BE2C (cell line): ENCODE measurements at places on chromosomes 2 and 18.

GRCh38 chr18:69770238-69770637, 177.4 kb downstream of the CD226 start:
- DNase-seq = no peak

DNA sequence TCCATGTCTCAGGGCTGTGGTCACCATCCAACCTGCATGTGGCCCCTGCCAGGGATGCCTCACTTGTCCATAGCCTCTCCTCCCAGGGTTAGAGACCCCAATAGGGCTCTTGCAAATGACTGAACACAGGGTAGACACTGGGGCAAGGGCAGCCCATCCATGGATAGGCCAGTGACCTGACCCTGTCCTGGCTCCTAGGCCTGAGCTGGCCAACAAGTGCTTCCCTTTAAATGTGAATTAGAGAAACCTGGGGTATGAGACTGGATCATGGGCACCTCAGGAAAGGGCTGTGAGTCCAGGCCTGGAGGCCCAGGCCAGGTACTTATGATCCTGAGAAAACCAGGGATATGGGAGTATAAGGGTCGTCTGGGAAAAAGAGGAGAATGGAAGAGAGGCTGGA, 64.5 kb downstream of the COPS8 start:
- DNase-seq = no peak

GRCh38 chr2:11786191-11786590, 39.8 kb downstream of the LPIN1 start:
- no peak for DNase-seq

GRCh38 chr2:40273734-40274182, 178.1 kb downstream of the SLC8A1 start:
- no peak for DNase-seq

- peak; percentile 23 for DNase-seq
Observed at GRCh38 chr2:200177971-200178911, 128.3 kb upstream of the SPATS2L start.

DNA sequence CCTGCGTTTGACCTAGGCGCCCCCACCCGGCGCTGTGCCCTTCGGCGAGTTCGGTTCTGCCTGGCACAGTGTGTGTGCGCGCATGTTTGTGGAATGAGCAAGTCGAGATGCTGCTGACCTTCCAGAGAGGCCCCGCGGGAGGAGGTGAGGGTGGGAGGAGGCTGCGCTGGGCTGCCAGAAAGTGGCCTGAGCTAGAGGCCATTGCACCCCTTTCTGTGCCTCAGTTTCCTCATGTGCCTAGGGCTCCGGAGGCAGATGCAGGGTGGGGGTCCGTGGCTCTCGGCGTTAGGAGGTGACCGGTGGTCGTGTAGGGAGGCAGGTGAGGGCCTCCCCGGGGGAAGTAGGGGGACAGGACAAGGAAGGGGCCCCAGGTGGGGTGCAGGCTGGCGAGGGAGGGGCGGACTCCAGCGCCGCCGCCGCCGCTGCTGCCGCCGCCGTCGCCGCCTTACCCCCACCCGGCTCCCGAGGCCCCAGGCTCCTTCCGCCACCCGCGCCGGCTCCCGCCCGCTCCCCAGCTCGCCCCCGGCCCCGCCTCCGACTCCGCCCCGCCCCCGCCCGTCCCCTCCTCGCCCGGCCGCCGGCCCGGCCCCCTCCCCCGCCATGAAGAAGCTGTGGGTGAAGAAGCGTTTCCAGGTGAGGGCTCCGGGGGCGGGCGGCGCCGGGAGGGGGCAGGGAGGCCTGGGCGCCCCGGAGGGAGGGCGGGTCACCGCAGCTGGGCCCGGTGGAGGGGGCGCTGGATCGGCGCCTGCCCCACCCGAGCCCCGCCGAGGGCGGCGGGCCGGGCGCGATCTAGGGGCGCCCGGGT, 7.0 kb downstream of the SPEG start:
- DNase-seq = peak; percentile 82

GRCh38 chr2:220880623-220881596, 691.2 kb downstream of the EPHA4 start:
- no peak for DNase-seq

GRCh38 chr2:54429054-54429453, 27.1 kb upstream of the SPTBN1 start:
- no peak for DNase-seq

GRCh38 chr2:235866373-235866772, 301.8 kb downstream of the GBX2 start:
- DNase-seq = no peak

DNA sequence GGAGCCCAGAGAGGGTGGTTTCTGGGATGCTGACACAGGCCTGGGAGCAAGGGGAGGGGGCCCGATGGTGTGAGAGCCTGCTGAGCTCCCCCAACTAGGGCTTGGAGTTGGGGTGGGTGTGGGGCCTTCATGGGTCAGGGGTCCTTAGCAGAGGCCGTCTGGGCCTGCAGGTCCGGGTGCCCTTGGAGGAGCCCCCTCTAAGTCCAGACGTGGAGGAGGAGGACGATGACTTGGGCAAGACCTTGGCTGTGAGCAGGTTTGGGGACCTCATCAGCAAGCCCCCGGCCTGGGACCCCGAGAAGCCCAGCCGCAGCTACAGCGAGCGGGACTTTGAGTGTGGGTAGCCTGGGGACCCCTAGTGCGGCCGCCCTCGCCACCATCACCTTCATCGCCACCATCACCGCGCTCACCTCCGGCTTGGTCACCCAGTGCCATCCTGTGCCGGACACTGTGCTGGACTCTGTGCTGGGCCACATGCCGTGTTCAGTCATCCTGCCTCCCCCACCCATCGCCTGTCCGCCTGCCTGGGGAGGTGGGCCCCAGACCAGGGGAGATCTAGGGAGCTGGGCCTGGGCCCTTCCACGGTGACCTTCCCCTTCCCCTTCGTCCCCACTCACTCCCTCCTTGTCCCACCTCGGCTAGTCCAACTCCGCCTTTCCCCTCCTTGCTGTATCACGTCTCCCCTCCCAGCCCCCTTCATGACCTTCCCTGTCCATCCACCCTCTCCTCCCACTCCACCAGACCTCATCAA, 980 bp downstream of the SLC4A3 start:
- no peak for DNase-seq

- no peak for DNase-seq
Observed at GRCh38 chr2:235647877-235648276, 154.0 kb downstream of the AGAP1 start.

GRCh38 chr2:25673300-25674076, at the start of gene DTNB:
DTNB (minus strand) TSS chr2:25673577; CDS start chr2:25652660, 20,917 bp downstream.
- peak; percentile 87 for DNase-seq

DNA sequence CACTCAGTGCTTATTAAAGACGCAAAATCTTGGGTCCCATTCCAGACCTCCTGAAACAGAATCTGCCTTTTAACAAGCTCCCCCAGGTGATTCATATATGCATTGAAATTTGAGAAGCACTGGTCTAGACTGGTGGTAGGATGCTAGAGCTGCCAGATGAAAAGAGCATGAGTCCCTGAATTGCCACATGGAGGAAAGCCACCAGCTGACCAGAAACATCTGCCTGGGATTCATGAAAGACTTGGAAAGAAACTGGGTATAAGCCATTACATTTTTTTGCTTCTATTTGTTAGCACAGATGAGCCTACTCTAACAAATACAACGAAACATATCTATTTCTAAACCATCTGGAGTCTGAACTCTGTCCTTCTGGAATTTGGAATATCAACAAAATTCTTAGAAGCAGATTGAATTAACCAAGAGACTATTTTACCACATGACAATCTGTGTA, 228.9 kb downstream of the RBM43 start:
- no peak for DNase-seq

GRCh38 chr2:222024932-222025880, 273.6 kb downstream of the PAX3 start:
- no peak for DNase-seq

- DNase-seq = no peak
Observed at GRCh38 chr18:45107425-45107824, 426.7 kb downstream of the SETBP1 start.

DNA sequence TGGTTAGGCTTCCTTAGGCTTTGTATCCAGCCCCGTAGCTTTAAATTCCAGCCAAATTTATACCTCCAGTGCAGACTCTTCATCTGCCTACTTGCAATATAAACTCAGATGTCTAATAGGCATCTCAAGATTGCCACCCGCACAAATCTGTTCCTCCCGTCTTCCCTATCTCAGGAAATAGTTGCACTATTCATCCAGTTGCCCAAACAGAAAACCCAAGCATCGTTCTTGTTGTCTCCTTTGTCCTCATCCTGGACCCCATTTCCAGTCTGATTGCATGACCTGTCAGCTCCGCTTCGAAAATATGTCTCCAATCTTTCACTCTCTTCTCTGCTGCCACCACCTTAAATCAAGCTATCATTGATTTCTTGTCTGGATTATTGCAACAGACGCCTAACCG, 2.3 kb downstream of the FKBP1B start:
- no peak for DNase-seq

- no peak for DNase-seq
Observed at GRCh38 chr18:22172594-22173049, 3.2 kb downstream of the GATA6 start.

GRCh38 chr2:9282128-9283112, 75.8 kb downstream of the ASAP2 start:
- DNase-seq = no peak

DNA sequence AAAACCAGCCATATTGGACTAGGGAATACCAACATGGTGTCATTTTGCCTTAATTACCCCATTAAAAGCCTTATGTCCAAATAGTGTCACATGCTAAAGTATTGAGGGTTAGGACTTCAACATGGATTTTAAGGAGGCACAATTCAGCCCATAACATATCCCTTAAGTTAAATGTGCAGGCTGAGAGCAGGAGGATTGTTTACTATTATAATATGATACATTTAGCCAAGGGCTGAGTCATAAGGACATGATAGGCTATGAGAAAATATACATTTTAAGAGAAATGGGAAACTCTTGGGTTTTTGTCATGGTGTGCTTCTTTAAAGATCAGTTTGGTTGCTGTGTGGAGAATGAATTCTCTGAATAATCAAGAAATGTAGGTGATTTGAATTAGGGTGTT, 136.8 kb downstream of the RDH14 start:
- DNase-seq = no peak

DNA sequence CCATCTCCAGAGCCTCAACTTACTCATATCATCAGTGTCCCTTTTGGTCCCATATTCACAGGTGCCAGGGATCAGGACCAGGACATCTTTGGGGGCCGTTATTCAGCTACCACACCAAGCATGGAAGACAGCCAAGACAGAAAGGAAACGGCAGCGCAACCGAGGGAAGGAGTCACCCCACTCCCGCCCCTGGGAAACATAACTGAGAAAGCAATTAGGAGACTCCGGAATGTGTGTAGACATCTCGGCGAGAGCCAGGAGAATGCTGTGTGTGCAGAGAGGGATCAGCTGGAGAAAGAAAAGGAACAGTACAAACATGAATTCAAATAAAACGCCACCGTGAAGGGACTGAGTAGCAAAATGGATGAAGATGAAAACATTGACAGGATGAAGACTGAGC, 13.4 kb upstream of the BOK start:
- no peak for DNase-seq

- no peak for DNase-seq
Observed at GRCh38 chr18:47758000-47758399, 172.5 kb downstream of the SMAD2 start.

DNA sequence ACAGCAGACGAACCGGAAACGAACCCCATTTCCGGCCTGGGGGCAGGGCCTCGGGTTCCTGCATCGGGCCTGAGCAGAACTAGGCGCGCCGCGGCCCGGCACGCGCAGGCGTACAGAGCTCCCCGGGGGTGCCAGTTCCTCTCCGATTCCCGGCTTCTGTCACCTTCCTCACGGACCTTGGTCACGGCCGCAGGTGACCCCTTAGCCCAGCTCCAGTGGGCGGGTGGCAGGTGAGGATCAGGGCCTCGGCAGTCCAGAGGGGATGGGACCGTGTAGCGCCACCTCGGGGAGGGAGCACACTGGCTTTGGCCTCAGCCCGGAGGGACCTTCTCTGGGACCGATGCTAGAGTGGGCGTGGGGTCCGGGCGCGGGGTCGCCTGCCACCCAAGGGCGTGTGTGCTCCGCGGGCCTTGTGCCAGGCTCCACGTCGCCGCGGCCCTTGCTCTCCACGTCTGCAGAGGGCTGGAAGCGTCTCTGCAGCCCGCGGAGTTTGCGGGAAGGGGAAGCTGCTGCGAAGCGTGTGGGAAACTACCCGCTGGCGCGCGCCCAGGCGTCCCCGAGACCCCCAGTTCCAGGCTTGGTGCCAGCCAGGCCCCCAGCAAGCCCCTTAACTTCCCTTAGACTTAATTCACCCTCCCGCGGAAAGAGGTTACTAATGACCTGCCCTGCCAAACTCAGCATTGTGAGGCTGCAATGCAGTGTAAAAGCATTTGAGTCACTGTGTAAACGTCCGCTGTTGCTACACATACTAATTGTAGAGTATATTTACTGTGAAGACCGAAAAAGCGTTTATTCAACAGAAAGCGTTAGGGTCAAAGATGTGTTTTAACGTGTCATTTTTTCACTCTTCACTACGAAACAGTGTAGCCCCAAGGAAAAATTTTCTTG, at the start of gene TRAPPC12:
TRAPPC12 (plus strand) TSS at position 48 of the 888 bp plus-strand sequence. CDS start 7,930 bp downstream, outside the sequence.
- DNase-seq = peak; percentile 92

DNA sequence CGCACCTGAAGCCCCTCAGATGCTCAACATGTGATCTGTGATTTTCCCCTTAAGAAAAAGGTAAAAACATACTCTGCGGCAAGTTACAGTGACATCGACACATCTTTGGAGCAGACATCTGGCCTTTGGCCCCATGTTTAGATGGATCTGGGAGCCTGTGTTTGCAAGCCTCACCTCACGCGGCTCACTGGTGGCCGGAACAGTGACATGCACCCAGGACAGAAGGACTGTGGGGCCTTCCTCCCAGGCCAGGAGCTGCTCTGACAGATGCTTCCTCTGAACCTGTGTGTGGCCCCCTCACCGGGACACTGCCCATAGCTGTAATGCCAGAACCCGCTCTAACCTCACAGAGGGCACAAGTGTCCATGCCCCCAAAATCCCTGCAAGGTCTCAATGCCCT, 13.1 kb downstream of the PASK start:
- DNase-seq = no peak

DNA sequence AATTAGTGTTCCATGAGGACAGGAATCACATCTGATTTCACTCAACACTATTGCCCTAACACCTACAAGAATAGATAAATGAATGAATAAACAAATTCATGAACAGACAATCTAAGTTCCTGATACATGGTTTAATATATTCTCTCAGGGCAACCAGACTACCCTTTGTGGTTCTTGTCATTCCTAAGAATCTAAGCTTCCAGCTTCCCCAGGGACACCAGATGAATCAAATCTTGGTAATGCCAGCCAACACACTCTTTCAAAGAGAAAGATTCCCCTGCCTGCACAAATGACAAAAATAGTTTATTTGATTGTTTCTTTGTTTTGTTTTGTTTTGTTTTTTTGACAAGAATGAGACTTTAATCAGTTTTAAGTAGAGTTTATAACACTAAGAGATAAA, 237.5 kb upstream of the CHAC2 start:
- DNase-seq = no peak

- peak; percentile 44 for DNase-seq
Observed at GRCh38 chr2:120736624-120737339, 1.1 kb downstream of the GLI2 start.

DNA sequence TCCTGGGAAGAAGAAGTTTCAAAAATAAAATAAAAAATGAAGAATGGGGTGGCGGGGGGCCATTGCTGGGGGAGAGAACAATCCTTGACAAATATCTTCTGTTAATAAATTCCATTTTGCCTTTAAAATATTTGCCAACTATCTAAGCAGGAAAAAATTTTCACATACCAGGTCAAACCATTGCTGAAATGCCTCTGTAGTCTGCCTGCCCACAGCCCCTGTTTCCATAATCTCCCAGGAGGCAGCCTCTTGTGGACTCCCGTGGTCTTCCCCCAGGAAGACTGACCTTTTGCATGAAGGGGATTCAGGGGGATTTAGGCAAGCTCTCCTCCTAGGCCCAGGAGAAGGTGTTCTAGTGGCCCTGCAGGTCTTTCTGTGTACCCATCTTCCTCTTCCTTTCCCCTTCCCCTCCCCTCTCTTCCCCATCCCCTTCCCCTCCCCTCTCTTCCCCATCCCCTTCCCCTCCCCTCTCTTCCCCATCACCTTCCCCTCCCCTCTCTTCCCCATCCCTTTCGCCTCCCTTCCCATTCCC, 61.0 kb downstream of the RPL37A start:
- no peak for DNase-seq
